Activated naive CD8-positive, alpha-beta T cell treated with anti-CD3 and anti-CD28 coated beads for 36 hours (primary cell): ENCODE measurements at places on chromosomes 5 and 9. TPM values are rescaled to one million over a fixed set of nuclear protein-coding genes. Genes with fewer than 3 reads are reported as not detected.
A peak's percentile ranks its signal among the peaks of the same experiment; 100 is the strongest.

Gene CAVIN4
- total RNA-seq: 0.10 TPM

Gene SPINK5
- total RNA-seq: not detected

Gene RXRA
- 11.0 TPM for total RNA-seq

- no peaks in the 10 kb centered on the region for H3K36me3 ChIP-seq
- H3K27me3 ChIP-seq: no peaks in the 10 kb centered on the region
- DNase-seq: no peak
- no peaks in the 10 kb centered on the region for H3K4me1 ChIP-seq
Measured at GRCh38 chr5:107324071-107324470, 346.7 kb downstream of the EFNA5 start.

- no peak overlapping the region for H3K4me3 ChIP-seq
- H3K27me3 ChIP-seq: peaks cover 5% of the 10 kb centered on the region
- no peak overlapping the region for H3K27ac ChIP-seq
- no peaks in the 10 kb centered on the region for H3K36me3 ChIP-seq
- no peak for DNase-seq
Measured at GRCh38 chr5:148469501-148469935, 85.8 kb downstream of the FBXO38 start.

- DNase-seq: no peak
- H3K4me3 ChIP-seq: no peak overlapping the region
- H3K4me1 ChIP-seq: no peaks in the 10 kb centered on the region
- H3K27me3 ChIP-seq: peaks cover 12% of the 10 kb centered on the region
- H3K27ac ChIP-seq: no peak overlapping the region
Measured at GRCh38 chr9:131114084-131114535, 11.3 kb upstream of the NUP214 start.

GRCh38 chr9:7164440-7165330, 406.9 kb downstream of the KDM4C start:
- H3K36me3 ChIP-seq: peaks cover 11% of the 10 kb centered on the region
- no peak for DNase-seq
- no peak overlapping the region for H3K4me3 ChIP-seq

DNA sequence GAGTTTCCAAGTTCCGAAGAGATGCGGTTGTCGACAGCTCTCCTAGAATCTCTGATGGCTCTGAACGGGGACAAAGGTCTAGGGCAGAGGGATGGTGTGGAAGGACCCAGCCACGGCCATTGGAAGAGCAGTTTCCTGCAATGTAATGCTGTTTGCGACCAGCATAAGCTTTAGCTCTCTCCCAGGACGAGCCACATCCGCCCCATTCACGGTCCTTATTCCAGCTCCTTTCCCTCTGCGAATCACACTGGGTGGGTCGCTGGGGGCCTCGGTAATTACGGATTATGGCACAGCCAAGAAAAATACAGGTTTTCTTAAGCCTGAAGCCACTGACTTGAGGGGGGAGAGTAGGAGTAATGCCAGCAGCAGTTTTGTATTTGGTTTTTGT, 22.7 kb downstream of the ANXA2R start:
- peak; percentile 39 for DNase-seq
- H3K27me3 ChIP-seq: no peaks in the 10 kb centered on the region

GRCh38 chr5:58259685-58260152, 200.2 kb downstream of the PLK2 start:
- no peak overlapping the region for H3K4me3 ChIP-seq
- no peak for DNase-seq
- H3K4me1 ChIP-seq: no peaks in the 10 kb centered on the region
- no peaks in the 10 kb centered on the region for H3K27me3 ChIP-seq
